ENCODE measurements at places on chromosomes 11 and 22. TPM values are rescaled to one million over a fixed set of nuclear protein-coding genes. Genes with fewer than 3 reads are reported as not detected.

DNA sequence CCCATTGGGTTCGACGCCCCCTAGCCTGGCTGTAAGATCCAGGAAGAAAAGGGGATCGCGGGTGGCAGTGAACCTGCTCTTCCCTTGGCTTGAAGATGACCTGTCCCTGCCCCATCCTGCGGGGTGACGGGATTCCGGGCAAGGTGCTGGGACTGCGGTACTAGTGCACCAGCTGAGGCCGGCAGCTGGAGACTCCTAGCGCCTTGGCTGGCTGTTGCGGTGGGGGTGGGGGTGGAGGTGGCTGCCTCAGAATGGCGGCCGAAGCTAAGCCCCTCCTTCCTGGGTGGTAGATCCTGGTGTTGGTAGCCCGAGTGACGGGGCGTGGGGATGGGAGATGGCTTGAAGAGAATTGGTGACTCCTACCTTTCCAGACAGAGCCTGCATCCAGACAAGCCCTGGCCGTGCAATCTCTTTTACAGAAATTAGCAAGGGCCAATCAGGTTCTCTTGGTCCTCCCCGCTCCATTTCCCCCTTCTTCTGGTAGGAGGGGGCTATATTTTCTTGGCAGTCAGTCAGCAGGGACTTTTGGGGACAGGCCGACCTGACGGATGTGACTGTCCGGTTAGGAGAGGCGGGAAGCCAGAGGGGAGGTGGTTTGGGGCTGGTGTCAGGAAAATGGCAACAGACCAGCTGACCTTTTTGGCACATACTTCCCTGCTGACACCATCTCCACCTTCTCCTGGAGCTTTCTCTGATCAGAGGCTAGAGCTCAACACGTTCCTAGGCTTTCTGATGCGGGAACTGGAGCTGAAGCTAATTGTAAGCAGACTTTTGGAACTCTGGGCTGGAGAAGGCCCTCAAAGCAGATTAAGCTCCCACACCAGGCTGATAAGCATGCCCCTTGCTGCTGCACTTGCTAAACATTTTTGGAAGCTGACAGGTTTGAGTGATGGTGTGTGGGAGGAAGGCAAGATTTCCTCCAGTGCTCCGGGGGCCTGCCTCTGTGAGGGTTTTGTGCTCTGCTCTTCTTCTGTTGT lies 2.0 kb downstream of the NAV2 start:
- DNase-seq, result peak; percentile 36
- H3K27me3 ChIP-seq, result peaks cover 3% of the 10 kb centered on the region
- no peak overlapping the region for H3K4me3 ChIP-seq
- no peaks in the 10 kb centered on the region for H3K36me3 ChIP-seq
- peak overlapping the region; percentile 54 for H3K27ac ChIP-seq

- no peak overlapping the region for H3K4me3 ChIP-seq
- H3K27me3 ChIP-seq, result no peaks in the 10 kb centered on the region
- no peak for DNase-seq
- no peak overlapping the region for H3K27ac ChIP-seq
Observed at GRCh38 chr11:90341986-90342385, 119.1 kb upstream of the CHORDC1 start.

DNA sequence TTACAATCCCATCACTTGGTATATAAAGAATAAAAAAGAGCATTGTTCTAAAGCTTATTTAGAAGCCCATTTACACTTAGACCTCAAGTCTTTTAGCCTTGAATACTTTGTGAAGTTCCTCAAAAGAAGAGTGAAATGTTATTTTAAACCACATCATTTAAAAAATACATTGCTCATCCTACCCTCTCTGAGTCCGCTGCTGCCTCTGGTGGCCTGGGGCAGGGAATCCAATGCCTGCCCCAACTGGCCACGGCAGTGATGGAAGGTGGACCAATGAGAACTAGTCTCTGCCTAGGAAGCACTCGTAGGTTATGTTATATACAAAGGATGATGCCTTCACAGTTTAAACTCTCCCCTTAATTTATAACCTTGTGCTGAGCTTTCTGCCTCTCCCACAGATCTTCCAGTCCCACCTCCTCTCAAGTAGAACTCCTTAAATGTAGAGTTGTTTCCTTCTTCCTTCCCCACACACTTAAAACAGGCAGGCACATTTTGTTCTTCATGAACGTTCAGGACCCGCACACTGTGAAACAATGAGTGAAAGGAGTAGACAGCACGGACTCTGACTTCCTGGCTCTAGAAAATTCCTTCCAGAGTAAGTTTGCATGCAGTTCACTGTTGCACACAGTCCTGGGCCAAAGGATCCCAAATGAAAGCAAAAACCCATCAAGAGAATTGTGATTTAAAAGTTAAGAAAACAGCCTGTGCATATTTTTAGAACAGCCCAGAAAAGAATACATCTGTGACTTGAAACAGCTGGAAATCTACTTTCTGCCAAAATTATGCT lies 167.8 kb downstream of the RRAS2 start:
- no peak overlapping the region for H3K4me3 ChIP-seq
- H3K36me3 ChIP-seq, result no peaks in the 10 kb centered on the region
- H3K27me3 ChIP-seq, result no peaks in the 10 kb centered on the region
- peak overlapping the region; percentile 71 for H3K27ac ChIP-seq
- H3K4me1 ChIP-seq, result no peaks in the 10 kb centered on the region

The CPT1B gene
- 15.2 TPM for total RNA-seq

The KDM4D gene
- total RNA-seq, result 1.3 TPM

The PRSS23 gene
- 39.8 TPM for total RNA-seq

The TEAD1 gene
- 49.9 TPM for total RNA-seq

The MS4A4A gene
- total RNA-seq, result 74.9 TPM

The TSPAN32 gene
- 0.60 TPM for total RNA-seq

Measured in adrenal gland (tissue), 19 donors.